Osteocyte (in vitro differentiated cells): ENCODE measurements at places on chromosomes 7 and 10. TPM values are rescaled to one million over a fixed set of nuclear protein-coding genes. Genes with fewer than 3 reads are reported as not detected.

The MEIG1 gene
- 1.0 TPM in 1 of 2 replicates, not detected in the other for total RNA-seq

DNA sequence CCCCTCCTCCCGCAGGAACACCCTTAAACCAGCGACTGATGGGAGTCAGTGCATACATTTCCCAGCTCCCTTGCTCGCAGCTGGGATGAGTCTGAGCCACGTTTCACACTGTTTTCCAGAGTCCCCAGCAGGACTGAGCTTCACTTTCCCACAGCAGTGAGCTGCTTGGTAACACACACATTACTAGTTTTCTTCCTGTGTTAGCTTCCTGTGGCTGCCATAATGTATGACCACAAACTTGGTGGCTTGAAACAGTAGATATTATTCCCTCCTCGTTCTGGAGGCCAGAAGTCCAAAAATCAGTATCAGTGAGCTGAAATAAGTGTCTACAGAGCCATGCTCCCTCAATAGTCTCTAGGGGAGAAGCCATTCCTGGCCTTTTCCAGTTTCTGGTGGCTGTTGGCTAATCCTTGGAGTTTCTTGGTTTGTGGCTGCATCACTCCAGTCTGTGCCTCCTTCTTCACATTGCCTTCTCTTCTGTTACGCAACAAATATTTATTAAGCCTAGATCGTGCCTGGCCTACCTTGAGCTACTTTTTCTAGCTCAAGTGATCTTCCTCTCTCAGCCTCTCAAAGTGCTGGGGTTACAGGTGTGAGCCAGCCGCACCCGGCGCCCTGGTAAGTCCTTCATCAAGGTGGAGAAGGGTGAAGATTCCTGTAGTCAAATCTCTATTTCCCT, 26.2 kb upstream of the CARD11 start:
- DNase-seq, result no peak

DNA sequence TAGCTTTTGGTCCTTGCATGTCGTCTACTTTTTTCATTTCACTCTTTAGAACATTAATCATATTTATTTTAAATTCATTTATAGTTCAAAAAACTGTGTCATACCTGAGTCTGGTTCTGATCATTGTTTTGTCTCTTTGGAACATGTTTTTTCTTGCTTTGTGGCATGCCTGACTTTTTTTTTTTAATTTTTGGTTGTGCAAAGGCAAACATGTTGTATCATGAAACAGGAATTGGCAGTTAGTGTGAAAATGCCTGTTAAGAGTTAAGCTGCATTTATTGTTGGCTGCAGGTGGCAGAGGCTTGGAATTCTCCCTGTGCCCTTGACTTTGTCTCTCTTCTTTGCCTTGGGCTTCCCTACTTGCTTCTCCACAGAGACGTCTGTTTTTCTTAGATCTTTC, 525.0 kb upstream of the ADARB2 start:
- no peak for DNase-seq

DNA sequence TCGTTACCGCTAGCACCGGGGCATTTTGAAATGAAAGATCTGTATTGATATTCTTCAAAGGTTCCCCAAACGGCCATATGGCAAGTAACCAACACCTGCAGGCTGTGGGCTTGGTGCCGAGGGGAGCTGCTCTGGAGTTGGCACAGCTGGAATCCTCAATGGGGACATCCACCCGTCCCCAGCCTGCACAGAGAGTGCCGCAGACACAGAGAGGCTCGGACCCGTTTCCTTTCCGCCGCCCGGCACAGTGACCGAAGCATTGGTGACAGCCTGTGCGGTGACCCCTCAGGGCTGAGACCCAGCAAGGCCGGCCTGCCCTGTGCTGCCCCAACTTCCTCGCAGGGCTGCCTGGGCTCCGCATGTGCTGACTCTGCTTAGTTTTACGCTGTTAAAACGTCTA, 4.5 kb downstream of the CFAP46 start:
- no peak for DNase-seq

- DNase-seq, result no peak
Observed at GRCh38 chr7:7922684-7923385, 45.8 kb upstream of the GLCCI1 start.

- DNase-seq, result no peak
Observed at GRCh38 chr7:79159040-79159664, 294.3 kb downstream of the MAGI2 start.
